ENCODE measurements at places on chromosomes 6 and 20. TPM values are rescaled to one million over a fixed set of nuclear protein-coding genes. Genes with fewer than 3 reads are reported as not detected.

UNC5CL gene
- 2.1 TPM for total RNA-seq

LTV1 gene
- 19.8 TPM for total RNA-seq

DNAH8 gene
- total RNA-seq = 14.6 TPM

TRIM15 gene
- not detected for total RNA-seq

ZC3H12D gene
- total RNA-seq = 1.0 TPM

MAPK14 gene
- total RNA-seq = 38.1 TPM

FABP7 gene
- total RNA-seq = not detected

SPACA1 gene
- not detected for total RNA-seq

EEF1A2 gene
- 255 TPM for total RNA-seq

TBC1D7 gene
- total RNA-seq = 17.7 TPM

TRIM10 gene
- total RNA-seq = 2.1 TPM

SRMS gene
- not detected for total RNA-seq

SLC2A10 gene
- 24.0 TPM for total RNA-seq

PBOV1 gene
- not detected for total RNA-seq

TMC2 gene
- not detected for total RNA-seq

HSD17B8 gene
- total RNA-seq = 15.7 TPM

TPMT gene
- total RNA-seq = 2.1 TPM

TCEA2 gene
- total RNA-seq = 8.4 TPM

PNPLA1 gene
- not detected for total RNA-seq

CST2 gene
- total RNA-seq = not detected

BNIP5 gene
- not detected for total RNA-seq

FAM83D gene
- 4.2 TPM for total RNA-seq

BRD2 gene
- 36.5 TPM for total RNA-seq

LY6G5C gene
- total RNA-seq = not detected

CCN6 gene
- not detected for total RNA-seq

SLC4A11 gene
- under 0.01 TPM for total RNA-seq

MARCKS gene
- 146 TPM for total RNA-seq

HS3ST5 gene
- under 0.01 TPM for total RNA-seq

RAB5IF gene
- 47.5 TPM for total RNA-seq

LIME1 gene
- 0.52 TPM for total RNA-seq

TAGAP gene
- total RNA-seq = 2.1 TPM

DEFB132 gene
- total RNA-seq = not detected

CST5 gene
- total RNA-seq = not detected

SLC35D3 gene
- total RNA-seq = not detected

TNFRSF21 gene
- total RNA-seq = 9.4 TPM

SCUBE3 gene
- 0.52 TPM for total RNA-seq

RXRB gene
- total RNA-seq = 17.7 TPM

FKBP1C gene
- not detected for total RNA-seq

TFAP2B gene
- total RNA-seq = not detected

SSTR4 gene
- total RNA-seq = not detected

DYNLT2 gene
- total RNA-seq = 0.52 TPM

KCNQ2 gene
- 1.6 TPM for total RNA-seq

LPA gene
- total RNA-seq = not detected

NKX2-2 gene
- total RNA-seq = not detected

ZNF165 gene
- total RNA-seq = under 0.01 TPM

BTN1A1 gene
- not detected for total RNA-seq

C6orf141 gene
- 2.1 TPM for total RNA-seq

BACH2 gene
- total RNA-seq = 3.7 TPM

LHFPL5 gene
- total RNA-seq = not detected

TPX2 gene
- 8.4 TPM for total RNA-seq

JPH2 gene
- total RNA-seq = 85.1 TPM

FOXF2 gene
- total RNA-seq = 0.52 TPM

BMP7 gene
- 3.7 TPM for total RNA-seq

FHL5 gene
- total RNA-seq = 2.1 TPM

VSTM2L gene
- not detected for total RNA-seq

SYNDIG1 gene
- total RNA-seq = 2.6 TPM

LPIN3 gene
- total RNA-seq = 0.52 TPM

ADTRP gene
- under 0.01 TPM for total RNA-seq

BPIFA1 gene
- total RNA-seq = not detected

VWA7 gene
- total RNA-seq = 1.0 TPM

Measured in skeletal muscle tissue (tissue), 5 donors.